ENCODE measurements at places on chromosomes 1 and 21. TPM values are rescaled to one million over a fixed set of nuclear protein-coding genes. Genes with fewer than 3 reads are reported as not detected.

CD52 gene
- 90.7 TPM for total RNA-seq

GRCh38 chr21:26164311-26164710 lies 6.3 kb downstream of the APP start:
- peaks cover under 1% of the 10 kb centered on the region for H3K4me1 ChIP-seq
- no peak overlapping the region for H3K27ac ChIP-seq
- H3K36me3 ChIP-seq, result no peaks in the 10 kb centered on the region
- DNase-seq, result no peak

GRCh38 chr1:11592752-11593151 lies 61.5 kb downstream of the FBXO2 start:
- DNase-seq, result no peak
- no peak overlapping the region for H3K4me3 ChIP-seq
- H3K4me1 ChIP-seq, result no peaks in the 10 kb centered on the region
- H3K27ac ChIP-seq, result no peak overlapping the region

GPR25 gene
- total RNA-seq, result not detected

DNA sequence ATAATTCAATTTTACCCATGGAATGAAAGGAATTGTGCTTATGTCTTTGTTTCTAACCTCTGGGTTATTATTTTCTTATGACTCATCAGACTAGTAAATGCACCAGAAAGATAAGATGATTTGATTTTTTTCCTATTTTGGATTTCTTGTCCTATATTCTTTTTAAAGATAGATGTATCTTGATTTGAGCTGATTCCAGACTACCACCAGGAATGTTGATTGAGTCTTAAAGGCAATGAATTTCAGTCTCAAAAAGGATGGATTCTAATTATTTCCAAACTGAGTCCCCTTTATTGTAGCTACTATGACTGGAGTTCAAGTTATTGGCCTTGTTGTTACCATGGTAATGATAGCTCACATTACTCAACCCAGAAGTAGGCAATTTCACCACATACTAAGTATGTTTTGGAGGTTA lies 95.8 kb upstream of the RGS4 start:
- H3K27ac ChIP-seq, result no peak overlapping the region
- H3K27me3 ChIP-seq, result no peaks in the 10 kb centered on the region
- DNase-seq, result no peak

GRCh38 chr1:25743164-25744139 lies 56.5 kb upstream of the SELENON start:
- peaks cover 70% of the 10 kb centered on the region for H3K27me3 ChIP-seq
- no peak overlapping the region for H3K27ac ChIP-seq
- no peaks in the 10 kb centered on the region for H3K4me1 ChIP-seq
- H3K36me3 ChIP-seq, result no peaks in the 10 kb centered on the region
- DNase-seq, result no peak

- H3K27ac ChIP-seq, result no peak overlapping the region
- no peak overlapping the region for H3K4me3 ChIP-seq
- no peaks in the 10 kb centered on the region for H3K36me3 ChIP-seq
Measured at GRCh38 chr1:214954617-214954949, 128.0 kb upstream of the KCNK2 start.

AMY2B gene
- total RNA-seq, result 0.60 TPM

- no peak overlapping the region for H3K27ac ChIP-seq
- no peak overlapping the region for H3K4me3 ChIP-seq
- peaks cover 21% of the 10 kb centered on the region for H3K36me3 ChIP-seq
- DNase-seq, result no peak
- H3K4me1 ChIP-seq, result peaks cover 51% of the 10 kb centered on the region
- H3K27me3 ChIP-seq, result peaks cover 5% of the 10 kb centered on the region
Measured at GRCh38 chr1:10634428-10635084, 159.8 kb downstream of the PEX14 start.

- H3K4me1 ChIP-seq, result peaks cover 9% of the 10 kb centered on the region
- no peaks in the 10 kb centered on the region for H3K36me3 ChIP-seq
- peaks cover 45% of the 10 kb centered on the region for H3K27me3 ChIP-seq
- 0 out of 2 replicates have a peak overlapping the region, but pooled peaks have one; percentile 4 for H3K4me3 ChIP-seq
Measured at GRCh38 chr1:23619299-23620188, 60.2 kb upstream of the ID3 start.

- H3K36me3 ChIP-seq, result no peaks in the 10 kb centered on the region
- H3K4me1 ChIP-seq, result peaks cover 10% of the 10 kb centered on the region
- H3K4me3 ChIP-seq, result no peak overlapping the region
- no peak for DNase-seq
- no peak overlapping the region for H3K27ac ChIP-seq
- no peaks in the 10 kb centered on the region for H3K27me3 ChIP-seq
Measured at GRCh38 chr1:192270398-192270797, 46.4 kb upstream of the RGS21 start.

- no peaks in the 10 kb centered on the region for H3K36me3 ChIP-seq
- no peak overlapping the region for H3K27ac ChIP-seq
- no peak for DNase-seq
- no peaks in the 10 kb centered on the region for H3K27me3 ChIP-seq
Measured at GRCh38 chr1:245045087-245045881, 109.5 kb upstream of the KIF26B start.

FAM163A gene
- total RNA-seq, result not detected

DNA sequence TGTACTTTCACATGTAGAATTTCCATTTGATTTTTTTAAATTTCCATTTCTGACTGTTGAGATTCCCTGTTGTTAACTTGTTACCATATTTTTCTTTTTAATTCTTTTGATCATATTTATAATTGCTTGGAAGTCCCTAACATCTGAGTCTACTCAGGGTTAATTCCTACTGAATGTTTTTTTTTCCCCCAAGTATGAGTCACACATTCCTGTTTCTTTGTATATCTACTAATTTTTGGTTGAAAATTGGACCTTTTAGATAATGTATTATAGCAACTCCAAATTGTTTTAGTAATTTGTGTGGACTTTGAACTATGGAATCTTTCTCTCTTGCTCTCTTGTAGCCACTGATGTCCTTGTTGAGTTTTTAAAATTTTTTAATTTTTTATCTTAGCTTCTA lies 54.6 kb downstream of the STXBP3 start:
- no peak overlapping the region for H3K4me3 ChIP-seq
- no peak for DNase-seq
- no peaks in the 10 kb centered on the region for H3K4me1 ChIP-seq
- H3K27ac ChIP-seq, result no peak overlapping the region
- peaks cover 37% of the 10 kb centered on the region for H3K36me3 ChIP-seq

GRCh38 chr1:161314201-161314981 lies at the start of gene SDHC:
Gene SDHC, plus strand, starts transcription at chr1:161314381. Its CDS starts 25 bp downstream, at chr1:161314406.
- peak; percentile 94 for DNase-seq
- H3K27me3 ChIP-seq, result no peaks in the 10 kb centered on the region
- peaks cover 9% of the 10 kb centered on the region for H3K36me3 ChIP-seq
- peaks cover 13% of the 10 kb centered on the region for H3K4me1 ChIP-seq

- no peak overlapping the region for H3K4me3 ChIP-seq
- H3K27ac ChIP-seq, result no peak overlapping the region
- no peak for DNase-seq
- H3K27me3 ChIP-seq, result peaks cover 39% of the 10 kb centered on the region
Measured at GRCh38 chr1:36988741-36989193, 45.5 kb downstream of the GRIK3 start.

- DNase-seq, result no peak
- peaks cover 16% of the 10 kb centered on the region for H3K27me3 ChIP-seq
- H3K4me1 ChIP-seq, result no peaks in the 10 kb centered on the region
- no peaks in the 10 kb centered on the region for H3K36me3 ChIP-seq
- H3K4me3 ChIP-seq, result no peak overlapping the region
Measured at GRCh38 chr1:160752924-160753323, 13.9 kb downstream of the SLAMF7 start.

DNA sequence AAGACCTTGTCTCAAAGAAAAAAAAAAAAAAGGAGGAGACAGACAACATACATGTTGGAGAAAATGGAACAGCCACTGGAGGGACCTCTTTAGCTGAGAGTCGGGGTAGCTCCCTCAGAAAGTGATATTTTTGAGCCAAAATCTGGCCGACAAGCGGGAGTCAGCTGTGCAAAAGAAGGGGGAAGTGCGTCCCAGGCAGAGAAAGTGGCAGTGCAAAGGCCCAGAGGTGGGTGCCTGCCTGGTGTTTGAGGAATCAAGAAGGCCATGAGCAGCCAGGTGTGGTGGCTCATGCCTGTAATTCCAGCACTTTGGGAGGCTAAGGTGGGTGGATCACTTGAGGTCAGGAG lies 6.1 kb upstream of the CROCC start:
- DNase-seq, result no peak
- no peaks in the 10 kb centered on the region for H3K36me3 ChIP-seq
- no peak overlapping the region for H3K27ac ChIP-seq
- no peaks in the 10 kb centered on the region for H3K27me3 ChIP-seq

GRCh38 chr1:23732363-23733224 lies 10.7 kb upstream of the ELOA start:
- H3K27ac ChIP-seq, result peak overlapping the region; percentile 7
- H3K4me3 ChIP-seq, result no peak overlapping the region
- H3K27me3 ChIP-seq, result no peaks in the 10 kb centered on the region
- peak; percentile 48 for DNase-seq
- H3K36me3 ChIP-seq, result no peaks in the 10 kb centered on the region
- H3K4me1 ChIP-seq, result 0 out of 2 replicates have a peak, but pooled peaks cover 4% of the 10 kb centered on the region

TMEM240 gene
- total RNA-seq, result 1.3 TPM

CD244 gene
- not detected for total RNA-seq

TSACC gene
- total RNA-seq, result 1.0 TPM

DNA sequence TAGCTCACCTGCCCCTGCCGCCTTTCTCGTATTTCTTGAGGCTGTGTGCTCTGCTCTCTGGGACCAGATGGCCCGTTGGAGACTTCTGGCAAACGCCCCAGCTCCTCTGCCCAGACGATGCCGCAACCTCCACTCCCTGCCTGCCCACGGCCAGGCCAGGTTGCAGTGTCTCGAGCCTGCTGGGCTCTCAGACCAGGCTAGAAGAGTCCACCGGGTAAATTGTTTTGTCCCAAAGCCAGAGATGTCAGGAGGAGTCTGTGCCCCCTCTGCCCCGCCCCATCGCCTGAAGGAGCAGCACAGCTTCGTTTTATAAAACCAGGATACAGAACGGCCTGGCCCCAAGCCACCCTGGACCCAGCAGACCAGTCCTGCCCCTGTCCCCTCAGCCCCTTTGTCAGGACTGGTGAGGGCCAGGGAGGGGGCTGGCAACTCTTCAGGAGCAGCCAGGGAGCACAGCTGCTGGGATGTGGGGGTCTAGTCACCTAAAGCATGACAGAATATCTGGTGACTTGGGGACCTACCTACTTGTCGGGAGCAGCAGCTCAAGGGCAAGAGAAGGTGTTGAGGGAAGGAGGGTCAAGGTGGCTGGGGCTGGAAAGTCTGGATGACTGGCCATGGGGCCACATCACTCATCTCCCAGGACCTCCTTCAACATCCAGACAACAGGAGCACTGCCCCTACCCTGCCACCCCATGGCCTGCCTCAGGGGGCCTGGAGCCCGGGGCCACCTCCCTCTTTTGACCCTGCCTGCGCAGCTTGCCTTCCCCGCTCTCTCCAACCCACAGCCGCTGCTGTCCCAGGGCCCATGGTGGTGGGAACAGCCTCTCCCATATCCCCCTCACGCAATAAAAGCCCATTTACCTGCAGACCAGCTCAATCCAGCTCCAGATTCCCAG lies 33.9 kb upstream of the LBR start:
- peaks cover 7% of the 10 kb centered on the region for H3K27me3 ChIP-seq
- no peak overlapping the region for H3K27ac ChIP-seq
- no peak for DNase-seq
- H3K4me3 ChIP-seq, result no peak overlapping the region

DNA sequence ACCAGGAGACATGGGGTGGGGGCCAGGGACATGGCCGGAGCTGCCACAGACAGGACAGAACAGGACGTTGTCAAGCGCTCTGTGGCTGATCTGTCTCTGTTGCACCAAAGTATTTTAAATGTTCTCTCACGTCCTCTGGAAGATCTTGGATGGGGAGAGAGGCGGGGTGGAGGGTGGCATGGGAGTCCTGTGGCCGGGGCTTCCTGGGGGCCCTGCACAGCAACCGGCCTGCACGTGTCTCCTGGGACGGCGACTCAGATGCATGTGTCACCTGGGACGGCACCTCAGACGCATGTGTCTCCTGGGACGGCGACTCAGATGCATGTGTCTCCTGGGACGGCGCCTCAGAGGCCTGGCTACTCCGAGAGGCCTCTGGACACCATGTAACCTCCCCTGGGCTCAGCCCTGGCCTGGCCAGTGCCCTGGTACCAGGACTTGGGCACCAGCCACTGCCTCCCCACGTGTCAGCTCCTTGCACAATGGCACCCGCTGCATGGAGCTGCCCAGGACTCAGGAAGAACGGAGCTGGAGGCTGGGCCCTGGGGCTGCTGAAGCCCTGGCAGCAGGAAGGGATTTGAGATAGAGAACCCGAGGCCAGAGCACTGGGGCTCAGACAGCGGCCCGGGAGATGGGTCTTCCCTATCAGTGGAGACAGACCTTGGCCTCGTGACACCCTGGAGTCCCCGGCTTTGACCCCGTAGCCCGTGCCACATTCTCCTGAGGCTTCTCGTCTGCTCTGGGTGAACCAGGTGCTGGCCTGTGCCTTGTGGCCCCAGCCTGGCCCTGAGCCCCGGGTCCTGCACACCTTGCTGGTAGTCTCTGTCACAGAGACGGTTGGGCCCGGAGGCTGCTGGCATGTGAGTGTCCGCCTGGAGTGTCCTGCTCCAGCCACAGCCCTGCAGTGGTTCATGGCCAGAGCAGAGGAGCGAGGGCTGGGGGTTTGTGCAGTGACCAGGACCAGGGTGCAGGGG lies 14.7 kb upstream of the SLC19A1 start:
- no peak overlapping the region for H3K4me3 ChIP-seq
- no peaks in the 10 kb centered on the region for H3K36me3 ChIP-seq
- DNase-seq, result no peak
- H3K27me3 ChIP-seq, result peaks cover 56% of the 10 kb centered on the region
- peaks cover 3% of the 10 kb centered on the region for H3K4me1 ChIP-seq

SELE gene
- total RNA-seq, result not detected

DNA sequence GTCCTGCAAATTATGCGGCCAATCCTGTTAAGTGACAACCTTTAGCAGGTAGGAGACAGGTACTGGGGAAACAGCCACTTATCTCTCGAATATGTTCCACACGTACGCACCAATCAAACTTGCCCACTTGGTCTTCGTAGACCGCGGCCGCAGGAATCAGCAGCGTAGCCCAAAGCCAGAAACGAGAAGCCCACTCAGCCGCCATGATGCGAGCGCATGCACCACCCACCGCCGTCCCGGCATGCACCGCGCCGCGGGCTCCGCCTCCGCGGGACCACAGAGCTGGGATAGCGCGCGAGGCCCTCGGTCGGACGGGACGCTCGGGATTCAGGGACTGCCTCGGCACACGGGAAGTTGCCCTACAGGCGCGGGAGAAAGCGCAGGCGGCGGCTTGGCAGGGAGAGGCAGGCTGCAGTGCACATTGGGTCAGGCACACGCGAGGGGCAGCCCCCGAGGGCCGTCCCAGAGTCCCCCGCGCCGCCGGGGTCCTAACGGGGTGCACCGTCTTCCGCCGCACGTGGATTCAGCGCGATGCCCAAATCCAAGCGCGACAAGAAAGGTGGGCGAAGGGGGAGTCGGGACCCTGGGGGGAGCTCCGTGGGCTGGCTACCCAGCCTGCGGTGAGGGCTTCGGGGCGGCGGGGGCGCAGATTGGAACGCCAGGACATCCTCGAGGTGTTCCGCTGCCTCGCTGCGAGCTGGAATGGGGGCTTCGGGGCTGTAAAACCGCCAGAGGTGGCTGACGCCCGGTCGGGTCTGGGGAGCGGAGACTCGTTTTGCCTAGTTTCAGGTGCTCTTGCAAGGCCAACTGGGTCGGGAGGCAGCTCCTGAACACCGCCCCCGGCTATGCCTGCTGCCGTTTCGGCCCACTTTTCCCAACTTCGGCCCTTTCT lies at the start of the genes EMC1 and MRTO4:
Gene EMC1 (minus strand): TSS at position 220 of the 892 bp plus-strand sequence. CDS start 15 bp downstream, at position 205.
Gene MRTO4 (plus strand): TSS at position 501 of the 892 bp plus-strand sequence. CDS start 31 bp downstream, at position 532.
- no peaks in the 10 kb centered on the region for H3K27me3 ChIP-seq
- peak; percentile 94 for DNase-seq
- H3K36me3 ChIP-seq, result peaks cover 65% of the 10 kb centered on the region
- H3K27ac ChIP-seq, result peak within 1 kb of the TSS; percentile 99
- H3K4me1 ChIP-seq, result peaks cover 14% of the 10 kb centered on the region

GRCh38 chr1:59487335-59488031 lies 190.6 kb downstream of the FGGY start:
- H3K27ac ChIP-seq, result no peak overlapping the region
- no peak overlapping the region for H3K4me3 ChIP-seq
- no peaks in the 10 kb centered on the region for H3K27me3 ChIP-seq
- DNase-seq, result no peak
- no peaks in the 10 kb centered on the region for H3K36me3 ChIP-seq

Measured in K562 (cell line).